ENCODE measurements at places on chromosomes 12 and 14.

DNA sequence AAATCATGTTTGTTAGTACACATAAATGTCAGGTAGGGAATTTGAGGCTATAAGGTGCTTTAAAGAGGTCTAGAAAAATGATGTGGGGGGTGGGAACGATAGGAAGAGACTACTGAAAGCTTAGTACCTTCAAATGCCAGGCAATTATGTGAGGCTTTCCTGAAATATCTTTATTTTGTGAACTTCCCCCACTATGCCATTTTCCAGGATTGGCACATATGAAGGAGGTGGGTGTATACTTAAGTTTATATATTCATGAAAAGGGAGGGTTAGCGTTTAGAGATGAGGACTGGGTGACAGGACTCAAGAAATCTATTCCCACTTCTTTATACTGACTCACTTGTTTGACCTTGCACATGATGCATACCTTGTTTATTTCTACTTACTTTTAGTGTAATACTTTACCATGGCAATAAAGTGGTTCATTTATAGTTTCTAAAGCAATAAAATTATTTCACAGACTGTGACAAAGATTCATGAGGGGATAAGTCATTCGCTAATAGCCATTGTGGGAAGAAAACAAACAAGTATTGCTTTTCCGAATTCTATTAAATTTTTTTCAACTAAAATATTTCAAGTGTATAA is 77.1 kb downstream of the PLEKHA5 start:
- no peak for DNase-seq

GRCh38 chr14:20681348-20682126 is 2.8 kb upstream of the RNASE4 start:
- DNase-seq: peak; percentile 82

DNA sequence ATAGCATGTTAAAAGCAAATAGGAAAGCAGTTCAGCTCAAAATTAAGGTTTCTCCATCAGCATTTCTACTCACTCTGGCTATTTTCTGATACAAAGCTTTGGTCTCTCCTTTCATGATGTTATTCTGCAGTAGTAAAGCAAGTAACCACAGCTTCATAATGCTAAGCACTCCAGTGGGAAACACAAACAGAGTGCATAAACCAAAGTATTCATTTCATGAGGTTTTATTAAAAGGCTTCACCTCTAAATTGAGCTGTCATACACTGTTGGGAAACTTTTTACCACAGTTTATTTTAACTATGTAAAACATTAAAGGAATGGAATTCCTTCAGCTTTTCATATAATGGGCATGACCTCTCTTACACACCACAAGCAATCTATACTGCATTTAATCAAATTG is 157.9 kb upstream of the LMO3 start:
- no peak for DNase-seq

DNA sequence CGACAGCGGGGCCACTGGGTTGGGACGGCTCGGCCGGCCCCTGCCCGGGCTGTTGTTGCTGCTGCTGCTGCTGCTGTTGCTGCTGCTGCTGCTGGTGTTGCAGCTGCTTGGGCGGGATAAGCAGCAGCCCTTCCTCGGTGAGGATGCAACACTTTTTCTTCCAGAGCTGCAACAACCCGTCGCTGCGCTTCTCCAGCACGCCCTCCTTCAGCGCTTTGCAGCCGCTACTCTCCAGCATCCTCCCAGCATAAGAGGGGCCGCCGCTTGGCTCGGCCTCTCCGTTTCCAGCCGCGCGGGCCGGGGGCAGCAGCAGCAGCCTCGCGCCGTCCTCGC is 529 bp downstream of the PHLDA1 start:
- DNase-seq: no peak

DNA sequence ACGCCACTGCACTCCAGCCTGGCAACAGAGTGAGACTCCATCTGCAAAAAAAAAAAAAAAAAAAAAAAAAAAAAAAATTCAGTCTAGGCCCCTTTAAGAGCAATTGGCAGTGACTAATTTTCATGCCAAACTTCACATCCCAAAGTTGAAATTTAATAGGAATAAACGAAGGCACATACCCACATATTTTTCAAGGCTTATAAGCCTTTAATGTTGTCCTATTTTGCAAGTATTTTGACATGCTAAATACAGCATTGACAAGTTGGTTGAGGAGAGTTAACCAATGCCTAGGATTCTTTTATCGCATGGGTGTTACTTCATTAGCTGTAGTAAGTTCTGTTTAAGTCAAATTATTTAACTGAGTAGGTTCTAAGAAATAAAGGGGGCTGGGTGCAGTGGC is 23.5 kb upstream of the HIP1R start:
- no peak for DNase-seq

- no peak for DNase-seq
Observed at GRCh38 chr12:110513842-110514241, 11.7 kb downstream of the RAD9B start.

GRCh38 chr12:34377243-34378035 is 355.1 kb downstream of the ALG10 start:
- no peak for DNase-seq

DNA sequence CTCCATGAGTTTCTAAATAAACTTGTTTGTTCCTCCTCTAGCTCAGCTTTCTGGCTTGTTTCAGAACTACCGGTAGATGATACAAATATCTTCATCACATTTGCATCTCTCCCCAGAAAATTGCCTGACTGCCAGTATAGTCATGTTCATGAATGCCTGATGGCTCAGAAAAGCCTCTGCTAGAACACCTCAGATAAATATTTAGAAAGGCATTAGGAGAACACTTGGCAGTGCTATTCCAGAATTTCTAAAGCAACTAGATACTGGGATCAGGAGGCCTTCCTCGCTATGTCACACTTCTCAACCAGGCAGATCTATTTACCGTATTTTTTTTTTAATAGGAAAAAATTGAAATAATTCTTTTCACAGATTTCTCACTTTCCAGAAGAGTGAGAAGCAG is 32.3 kb upstream of the KRAS start:
- no peak for DNase-seq

GRCh38 chr12:120015313-120015712 is 26.3 kb downstream of the BICDL1 start:
- peak; percentile 32 for DNase-seq

DNA sequence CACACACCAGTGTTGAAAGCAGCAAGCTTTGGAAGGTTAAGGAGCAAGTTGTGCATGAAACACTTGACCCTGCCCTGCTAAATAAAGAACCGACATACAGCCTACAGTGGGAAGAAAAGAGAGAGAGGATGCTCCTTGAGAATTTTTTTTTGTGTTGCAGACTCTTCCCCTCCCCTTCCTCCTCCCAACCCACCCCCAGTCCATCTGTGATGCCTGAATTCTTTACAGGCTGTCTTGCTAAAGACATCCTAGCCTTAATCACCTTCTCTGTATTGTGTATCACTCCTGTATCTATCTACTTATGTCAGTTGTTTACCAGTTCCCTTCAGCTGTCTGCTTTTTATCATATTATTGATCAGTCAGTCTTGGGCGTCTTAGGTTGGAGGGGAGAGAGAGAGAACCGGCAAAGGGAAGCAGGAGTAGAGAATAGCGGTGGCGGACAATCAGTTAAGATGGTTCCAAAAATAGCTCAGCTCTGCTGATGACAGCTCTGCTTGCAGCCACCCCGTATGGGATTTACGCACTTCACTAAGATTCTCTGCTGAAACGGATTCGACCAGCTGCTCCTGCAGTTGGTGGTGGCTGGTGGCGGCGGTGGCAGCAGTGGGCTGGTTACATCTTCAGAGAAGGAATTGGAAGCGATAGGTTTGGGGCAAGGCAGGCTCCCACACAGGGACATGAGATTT is 664.7 kb downstream of the NRXN3 start:
- DNase-seq: no peak

- DNase-seq: no peak
Observed at GRCh38 chr14:33114331-33114730, 175.7 kb downstream of the NPAS3 start.
